Activated T-helper 2 cell treated with anti-CD3 and anti-CD28 coated beads, Interferon-gamma antibody, Interleukin-2, Interleukin-4, amounts not matched to agents 10 μg/mL and 5 μg/mL and 100 μg/mL, durations not matched to agents 14 hours and 24 hours and 36 hours (primary cell): ENCODE measurements at places on chromosomes 7 and 10.

GRCh38 chr10:24574161-24574560, 149.5 kb downstream of the ARHGAP21 start:
- no peak for DNase-seq

DNA sequence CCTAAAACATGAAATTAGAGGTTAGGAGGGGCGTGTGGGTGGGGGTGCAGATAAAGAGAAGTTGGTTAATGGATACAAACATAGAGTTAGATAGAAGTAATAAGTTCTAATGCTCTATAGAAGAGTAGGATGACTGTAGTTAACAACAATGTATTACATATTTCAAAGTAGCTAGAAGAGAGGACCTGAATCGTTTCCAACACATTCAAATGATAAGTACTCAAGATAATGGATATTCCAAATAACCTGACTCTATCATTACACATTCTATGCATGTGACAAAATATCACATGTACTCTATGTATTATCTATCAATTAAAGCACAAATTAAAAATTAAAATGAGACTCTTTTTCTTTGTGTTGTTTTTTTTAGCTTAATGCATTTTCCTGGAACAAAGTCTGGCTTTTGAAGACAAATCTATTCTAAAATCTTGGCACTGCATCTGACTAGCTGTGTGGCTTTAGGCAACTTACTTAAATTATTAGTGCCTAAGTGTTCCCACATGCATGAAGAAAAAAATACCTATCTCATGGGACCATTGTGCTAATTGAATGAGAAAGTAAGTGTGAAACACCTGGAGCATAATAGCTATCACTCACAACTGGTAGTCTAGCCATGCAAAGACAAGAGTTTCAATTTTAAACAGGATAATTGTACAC, 75.7 kb downstream of the SEMA3C start:
- DNase-seq: no peak

GRCh38 chr7:102934701-102935100, 21.9 kb downstream of the LRRC17 start:
- DNase-seq: no peak

- no peak for DNase-seq
Measured at GRCh38 chr7:24199978-24200377, 84.0 kb upstream of the NPY start.

DNA sequence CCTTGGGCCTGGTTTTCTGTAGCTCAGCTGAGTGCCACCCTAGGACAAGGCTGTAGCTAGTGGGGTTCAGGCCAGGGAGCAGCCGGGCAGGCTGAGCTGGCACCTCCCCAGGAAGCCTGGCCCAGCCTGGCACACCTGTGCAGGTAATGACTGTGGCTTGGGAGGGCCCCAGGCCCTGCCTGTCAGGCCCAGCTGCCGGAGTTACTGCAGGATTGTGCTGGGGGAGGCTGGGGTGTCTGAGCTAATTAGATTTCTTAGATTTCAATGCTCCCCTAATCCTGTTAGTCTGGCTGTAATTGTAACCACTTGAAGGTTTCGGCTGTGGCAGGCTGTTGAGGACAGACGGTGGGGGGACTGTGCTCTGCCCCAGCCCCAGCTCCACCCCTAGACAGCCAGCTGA, 6.0 kb downstream of the ZMIZ1 start:
- no peak for DNase-seq

- DNase-seq: no peak
Measured at GRCh38 chr10:60406182-60406581, 16.5 kb upstream of the ANK3 start.

DNA sequence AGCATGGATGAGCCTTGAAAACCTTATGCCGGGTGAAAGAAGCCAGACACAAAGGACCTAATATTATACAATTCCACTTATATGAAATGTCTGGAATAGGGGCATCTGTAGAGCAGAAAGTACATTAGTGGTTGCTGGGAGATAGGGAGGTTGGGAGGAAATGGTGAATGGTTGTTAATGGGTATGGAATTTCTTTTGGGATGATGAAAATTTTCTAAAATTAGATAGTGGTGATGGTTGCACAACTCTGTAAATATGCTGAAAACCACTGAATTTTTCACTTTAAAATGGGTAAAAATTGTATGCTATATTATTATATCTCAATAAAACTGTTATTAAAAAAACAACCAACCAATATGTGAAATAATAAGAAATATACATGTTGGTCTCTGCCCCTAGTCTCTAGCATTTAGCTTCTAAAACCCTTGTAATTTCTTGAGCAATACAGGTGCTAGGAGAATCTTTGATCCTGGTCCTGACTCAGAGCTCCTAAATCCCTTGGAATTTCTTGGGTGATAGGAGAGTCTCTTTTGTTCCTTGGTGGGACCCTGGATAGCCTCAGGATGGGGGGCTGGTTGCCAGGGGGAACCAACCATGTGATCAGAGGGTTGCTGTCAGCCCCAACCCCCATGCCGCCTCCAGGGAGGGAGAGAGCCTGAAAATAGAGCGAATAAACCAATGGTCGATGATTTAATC, 64.0 kb downstream of the TACR2 start:
- DNase-seq: no peak

GRCh38 chr10:122657255-122657654, 42.4 kb downstream of the C10orf120 start:
- no peak for DNase-seq

GRCh38 chr7:96548664-96549063, 161.0 kb downstream of the SEM1 start:
- DNase-seq: no peak

DNA sequence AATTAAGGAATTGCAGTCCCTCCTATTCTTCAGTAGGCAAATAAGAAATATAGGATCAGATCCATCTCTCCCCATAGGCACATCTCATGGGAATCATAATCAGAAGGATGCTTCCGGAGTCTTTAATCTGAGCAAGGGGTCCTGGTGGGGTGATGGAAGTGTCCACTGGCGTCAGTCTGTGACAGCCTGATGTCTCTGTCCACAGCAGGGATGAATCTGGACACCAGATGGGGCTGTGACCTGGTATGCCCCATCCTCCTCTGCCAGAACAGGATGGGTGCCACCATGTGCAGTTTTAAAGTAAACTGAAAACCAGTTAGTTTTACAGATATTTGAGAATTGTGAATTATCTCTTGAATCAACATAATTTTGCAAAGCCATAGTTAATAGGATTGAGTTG, 148.7 kb downstream of the C1GALT1 start:
- no peak for DNase-seq

DNA sequence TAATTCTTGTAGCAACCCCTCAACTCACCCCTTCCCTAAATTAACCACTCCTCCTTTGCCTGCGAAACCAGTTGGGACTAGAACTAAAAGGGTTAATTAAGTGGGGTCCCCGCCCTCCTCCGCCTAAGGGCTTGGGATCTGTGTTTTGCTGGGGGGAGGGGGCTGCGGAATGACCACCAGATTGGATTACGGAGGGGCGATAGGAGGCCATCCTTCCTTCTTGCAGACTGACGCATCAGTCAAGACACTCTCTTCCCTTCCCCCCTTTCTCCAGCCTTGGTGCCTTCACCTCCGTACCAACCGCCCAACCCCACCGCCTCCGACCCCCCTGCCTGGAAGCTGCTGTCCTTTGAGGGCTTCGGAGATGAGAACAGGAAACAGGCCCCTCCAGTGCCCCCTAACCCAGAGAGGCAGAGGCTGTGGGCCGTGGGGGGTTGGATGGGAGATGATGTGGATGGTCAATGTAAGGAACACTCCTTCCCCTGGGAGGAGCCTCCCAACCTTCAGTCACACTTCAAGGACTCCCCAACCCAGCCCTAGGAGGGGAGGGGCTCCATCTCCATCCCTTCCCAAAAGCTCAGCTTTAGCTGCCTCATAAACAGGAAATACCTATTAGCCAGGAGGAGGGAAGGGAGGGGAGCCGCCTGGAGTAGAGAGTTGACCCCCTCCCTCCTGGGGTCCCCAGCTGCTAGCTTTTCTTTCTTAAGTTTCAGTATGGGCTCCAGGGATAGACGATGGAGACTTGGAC, 997 bp upstream of the LDB1 start:
- DNase-seq: no peak

GRCh38 chr7:52779004-52779403, 256.4 kb upstream of the POM121L12 start:
- no peak for DNase-seq

GRCh38 chr10:6607778-6608177, 27.7 kb upstream of the PRKCQ start:
- DNase-seq: no peak

DNA sequence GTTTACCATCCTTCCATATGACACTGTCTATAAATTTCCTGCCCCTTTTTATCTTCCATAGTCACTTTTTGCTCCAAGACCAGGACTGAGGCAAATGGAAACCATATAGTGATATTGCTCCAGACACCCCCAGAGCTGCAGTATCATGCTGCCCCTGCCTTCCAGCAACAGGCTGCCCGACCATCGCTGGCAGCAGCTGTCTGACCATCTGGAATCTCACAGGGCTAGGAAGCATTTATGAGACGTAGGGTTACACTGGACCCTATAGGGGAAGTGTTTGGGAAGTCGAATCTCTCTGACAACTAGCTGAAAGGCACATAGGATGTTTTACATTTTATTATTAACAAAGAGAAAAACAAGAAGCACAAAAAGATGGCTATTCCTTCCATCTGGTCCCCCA, 19.4 kb downstream of the ENO4 start:
- no peak for DNase-seq

GRCh38 chr10:74255214-74255613, 104.2 kb downstream of the ADK start:
- DNase-seq: no peak

GRCh38 chr10:101142533-101143344, 11.6 kb downstream of the TLX1 start:
- DNase-seq: no peak

- DNase-seq: no peak
Measured at GRCh38 chr10:48527756-48528155, 77.1 kb downstream of the ARHGAP22 start.

GRCh38 chr10:43691485-43691884, 42.8 kb upstream of the ZNF32 start:
- no peak for DNase-seq

DNA sequence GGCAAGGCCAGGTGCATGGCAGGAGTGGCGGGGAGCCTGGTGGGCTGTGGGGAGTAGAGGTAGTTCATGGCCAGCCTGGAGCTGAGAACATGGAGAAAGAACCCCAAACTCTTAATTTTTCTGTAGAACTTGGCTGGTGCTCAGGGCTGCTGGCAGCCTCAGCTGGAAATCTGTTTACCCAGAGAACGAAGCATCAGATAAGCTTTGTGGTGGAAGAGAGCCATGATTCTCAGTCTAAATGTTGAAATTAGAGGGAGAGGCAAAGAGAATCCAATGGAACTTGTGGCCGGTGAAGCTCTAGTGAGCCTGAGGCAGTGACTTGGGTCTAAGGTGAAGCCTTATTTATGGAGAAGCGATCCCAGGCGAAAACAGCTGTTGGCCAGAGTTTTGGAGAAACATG, 126.4 kb downstream of the CCDC3 start:
- no peak for DNase-seq

DNA sequence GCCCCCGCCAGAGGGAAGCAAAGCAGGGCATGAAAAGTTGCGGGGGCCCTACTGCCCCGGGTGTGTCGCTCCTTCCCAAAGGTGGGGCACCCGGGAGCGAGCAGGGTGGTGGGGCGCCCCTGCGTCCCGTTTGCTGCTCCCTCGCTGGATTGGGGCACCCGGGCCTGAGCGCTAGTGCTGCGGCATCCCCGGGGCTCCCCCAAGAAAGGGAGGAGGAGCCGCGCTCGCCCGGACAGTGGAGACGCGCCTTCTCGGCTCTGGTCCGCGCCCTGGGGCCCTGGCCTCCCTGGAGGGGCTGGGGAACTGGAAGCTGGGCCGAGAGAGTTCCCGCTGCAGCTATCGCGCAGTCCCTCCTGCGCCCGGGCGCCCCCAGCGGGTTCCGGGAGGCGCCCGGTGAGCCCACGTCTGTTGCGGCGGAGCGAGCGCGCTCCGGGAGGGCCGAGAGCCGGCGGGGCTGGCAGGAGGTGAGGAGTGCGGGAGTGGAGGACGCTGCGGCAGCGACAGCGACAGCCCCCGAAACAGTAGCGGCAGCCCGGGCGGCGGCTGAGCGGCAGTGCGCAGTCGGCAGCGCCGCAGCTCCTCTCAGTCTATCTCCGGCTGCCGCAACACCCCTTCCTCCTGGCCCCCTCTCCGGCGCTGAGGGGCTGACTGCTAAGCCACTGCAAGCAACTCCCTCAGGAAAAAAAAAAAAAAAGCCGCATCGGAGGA, 504 bp upstream of the BMPER start:
- no peak for DNase-seq

DNA sequence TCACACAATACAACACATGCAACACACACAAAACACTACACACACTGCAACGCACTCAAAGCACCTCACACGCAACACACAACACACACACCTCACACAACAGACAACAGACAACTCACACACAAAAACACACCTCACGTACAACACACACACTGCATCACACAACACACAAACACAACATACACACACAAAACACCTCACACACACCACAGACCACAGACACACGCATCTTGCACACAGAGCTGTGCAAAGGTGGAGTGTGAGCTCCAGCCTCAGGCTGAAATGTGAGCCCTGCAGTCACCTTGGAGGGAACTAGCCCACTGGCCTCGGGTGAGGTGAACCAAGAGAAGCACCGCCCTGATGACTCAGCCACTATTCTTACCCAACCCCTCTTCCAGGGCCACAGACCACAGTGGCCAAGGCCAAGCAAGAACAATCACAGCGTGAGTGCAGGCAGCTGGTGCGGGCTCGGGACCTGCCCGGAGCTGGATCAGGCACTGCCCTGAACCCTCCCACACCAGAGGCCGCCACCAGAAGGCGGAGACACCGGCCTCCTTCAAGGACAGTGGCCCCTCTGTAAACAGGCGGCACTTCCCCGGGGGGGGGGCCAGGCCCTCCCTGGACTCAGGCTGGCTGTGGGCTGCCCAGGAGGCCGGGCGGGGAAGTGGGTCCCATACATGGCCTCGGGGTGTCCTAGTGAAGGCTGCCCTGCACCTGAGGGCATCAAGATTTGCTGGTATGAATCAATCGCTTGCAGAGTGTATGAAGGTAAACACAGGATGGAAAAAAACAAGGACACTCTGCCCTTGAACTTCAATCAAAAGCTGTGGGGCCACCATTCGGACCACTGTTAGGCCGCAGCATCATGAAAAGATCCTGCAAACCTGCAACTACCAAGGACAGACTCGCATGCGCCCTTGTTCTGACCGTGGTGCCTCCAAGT, 106.7 kb downstream of the TNS3 start:
- DNase-seq: peak; percentile 9

DNA sequence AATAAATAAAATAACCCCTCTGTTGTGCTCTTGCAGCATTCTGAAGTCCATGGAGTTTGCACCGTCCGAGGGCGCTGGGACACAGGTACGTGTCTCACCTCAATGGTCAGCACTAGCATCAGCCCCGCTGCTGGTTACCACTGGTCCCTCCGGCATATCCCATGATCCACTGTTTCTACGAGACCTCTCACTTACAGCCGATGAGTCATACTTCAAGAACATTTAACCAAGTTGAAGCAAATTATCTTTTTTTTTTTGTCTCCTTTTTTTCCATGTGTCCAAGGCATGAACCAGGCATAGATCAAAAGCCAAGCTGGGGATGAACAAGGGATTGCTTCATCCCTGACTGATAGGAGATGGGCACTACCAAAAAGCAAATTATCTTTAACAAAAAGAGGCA, 92.9 kb upstream of the SH2B2 start:
- DNase-seq: no peak

GRCh38 chr7:51797371-51797770, 480.8 kb upstream of the COBL start:
- no peak for DNase-seq
